AML-193 (cell line): ENCODE measurements at places on chromosomes 6 and 20.

- DNase-seq: no peak
Observed at GRCh38 chr6:128070406-128070805, 169.5 kb upstream of the THEMIS start.

DNA sequence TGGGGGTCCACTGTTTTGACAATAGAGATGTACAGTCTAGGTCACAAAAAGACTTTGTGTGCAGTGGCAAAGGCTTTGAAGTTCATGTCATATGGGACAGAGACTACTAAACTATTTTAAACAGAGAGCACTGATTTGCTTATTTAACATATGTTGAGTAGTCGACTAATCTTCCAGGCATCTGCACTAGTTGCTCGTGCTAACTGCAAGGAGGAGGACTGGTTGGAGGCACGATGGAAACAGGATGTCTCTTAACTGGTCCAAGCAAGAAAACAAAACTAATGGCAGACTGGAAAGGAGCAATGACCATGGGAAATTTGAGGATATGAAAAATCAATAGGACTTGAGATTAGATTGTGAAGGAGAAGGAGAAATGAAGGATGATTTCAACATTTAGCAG is 28.5 kb upstream of the ERVFRD-1 start:
- no peak for DNase-seq

DNA sequence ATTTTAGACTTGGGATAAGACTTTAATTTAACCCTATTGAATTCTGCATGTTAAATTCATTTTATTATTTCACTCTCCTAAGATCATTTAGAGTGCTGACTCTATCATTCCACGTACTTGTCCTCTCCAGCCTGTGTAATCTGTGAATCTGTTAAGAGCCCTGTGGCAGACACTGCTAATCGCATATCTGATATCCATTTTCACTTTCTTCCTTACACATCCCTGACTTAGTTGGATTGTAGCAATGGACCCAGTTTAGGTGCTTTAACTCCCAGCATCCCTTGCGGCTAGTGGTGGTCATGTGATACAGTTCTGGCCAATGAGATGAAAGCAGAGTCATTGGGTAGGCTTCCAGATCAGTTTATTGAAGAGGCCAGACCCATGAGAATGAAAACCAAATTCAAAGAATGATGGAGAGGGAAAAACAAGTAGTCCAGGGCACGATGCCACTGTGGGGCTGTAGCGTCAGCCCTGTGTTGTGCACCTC is 57.2 kb upstream of the SOX4 start:
- no peak for DNase-seq

GRCh38 chr20:50376179-50376887 is 133.8 kb upstream of the PTPN1 start:
- no peak for DNase-seq

DNA sequence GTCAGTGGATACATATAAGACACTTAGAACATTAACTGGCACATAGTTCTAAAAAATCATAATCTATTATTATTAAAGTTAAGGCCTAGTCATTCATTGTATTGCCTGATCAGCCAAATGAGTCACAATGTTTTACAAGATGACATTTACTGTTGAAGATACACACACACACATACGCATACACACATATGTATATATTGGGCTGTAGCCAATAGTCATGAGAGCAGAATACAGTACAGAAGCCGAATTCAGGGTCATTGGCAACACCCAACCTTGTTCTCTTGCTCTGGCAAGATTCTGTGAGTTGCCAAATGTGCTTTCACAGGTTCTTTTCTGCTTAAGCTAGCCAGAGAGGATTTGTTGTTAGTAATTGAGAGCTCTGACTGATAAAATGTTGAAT is 922.8 kb upstream of the MAP3K7 start:
- DNase-seq: no peak

DNA sequence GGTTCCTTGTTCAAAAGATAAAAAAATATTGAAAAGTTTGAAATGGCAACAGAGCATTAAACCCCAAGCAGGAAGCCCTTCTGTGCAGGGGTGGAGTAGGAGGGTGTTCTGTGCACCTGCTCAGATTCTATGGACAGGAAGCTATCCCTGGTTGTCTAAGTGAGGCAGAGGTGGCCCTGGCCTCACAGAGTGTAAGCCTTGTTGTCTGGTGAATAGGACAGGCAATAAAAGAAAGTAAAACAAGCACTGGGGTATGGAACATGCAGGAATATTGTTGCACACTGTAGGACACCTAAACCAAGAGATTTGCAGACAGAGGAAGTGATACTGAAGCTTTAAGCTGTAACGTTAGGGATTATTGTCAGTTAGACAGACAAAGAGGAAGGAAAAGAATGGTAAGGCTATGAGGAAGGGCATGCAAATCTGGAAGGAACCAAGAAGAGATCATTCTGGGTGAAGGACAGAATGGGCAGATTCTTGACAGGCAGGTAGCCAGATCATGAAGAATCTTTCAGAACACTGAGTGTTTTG is 66.8 kb downstream of the TBC1D7 start:
- peak; percentile 95 for DNase-seq

GRCh38 chr20:14609328-14610221 is 272.2 kb upstream of the FLRT3 start:
- no peak for DNase-seq

DNA sequence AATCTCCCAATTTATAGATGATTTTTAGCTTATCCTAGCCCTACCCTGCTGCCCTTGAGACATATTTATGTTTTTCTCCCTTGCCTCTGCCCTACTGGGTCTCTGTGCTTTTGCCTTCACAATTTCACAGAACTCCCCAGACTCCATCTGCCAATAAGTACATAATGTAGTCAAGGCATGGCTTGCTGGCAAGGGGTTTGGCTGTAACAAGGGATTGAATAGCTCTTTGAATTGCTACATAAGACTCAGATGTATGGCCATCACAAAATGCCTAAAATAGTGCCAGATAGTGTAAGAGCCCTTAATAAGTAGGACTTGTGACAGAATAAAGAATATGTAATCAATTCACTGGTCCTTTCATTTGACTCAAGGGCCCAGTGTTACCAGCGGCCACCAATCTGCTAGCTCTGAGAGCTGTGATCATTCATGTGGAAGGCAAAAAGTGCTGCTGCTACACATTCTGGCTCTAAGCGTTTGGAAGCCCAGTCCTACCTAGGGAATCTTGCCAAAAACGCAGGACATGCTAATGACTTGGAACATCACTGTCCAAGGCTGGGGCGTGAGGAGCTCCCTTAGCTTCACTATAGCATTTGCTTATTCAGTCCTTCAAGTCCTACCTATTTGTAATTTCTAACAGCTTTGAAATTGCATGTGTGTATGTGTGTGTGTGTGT is 20.5 kb downstream of the CLVS2 start:
- no peak for DNase-seq
